ENCODE measurements at places on chromosomes 4 and X.

DNA sequence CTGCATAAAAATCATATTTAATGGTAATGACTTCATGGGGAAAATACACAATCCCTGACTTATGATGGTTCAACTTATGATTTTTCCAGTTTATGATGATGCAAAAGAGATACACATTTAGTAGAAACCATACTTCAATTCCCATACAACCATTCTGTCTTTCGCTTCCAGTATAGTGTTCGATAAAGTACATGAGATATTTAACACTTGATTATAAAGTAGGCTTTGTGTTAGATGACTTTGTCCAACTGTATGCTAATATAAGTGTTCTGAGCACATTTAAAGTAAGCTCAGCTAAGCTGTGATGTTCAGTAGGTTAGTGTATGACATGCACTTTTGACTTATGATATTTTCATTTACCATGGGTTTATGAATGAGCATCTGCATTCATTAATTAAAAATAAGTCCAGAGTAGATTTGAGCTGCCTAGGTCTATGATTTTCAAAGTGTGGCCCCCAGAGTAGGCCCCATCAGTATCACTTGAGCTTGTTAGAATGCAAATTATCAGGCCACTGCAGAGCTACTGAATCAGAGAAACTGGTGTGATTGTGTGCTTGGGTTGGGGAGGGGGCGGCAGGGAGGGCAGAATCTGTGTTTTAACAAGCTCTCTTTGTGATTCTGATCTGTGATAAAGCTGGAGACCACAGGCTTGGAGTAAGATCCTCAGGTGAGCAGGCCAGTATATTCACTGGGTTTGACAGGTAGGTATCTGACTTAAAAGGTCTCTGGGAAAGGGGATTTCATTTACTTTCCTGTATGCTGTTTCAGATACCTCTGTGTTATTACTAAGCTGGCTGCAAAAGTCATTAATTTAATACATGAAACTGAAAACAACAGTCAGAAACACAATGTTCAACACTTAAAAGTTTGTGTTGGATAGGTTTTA, 8.4 kb downstream of the ATP10D start:
- no peak for DNase-seq

- DNase-seq, result no peak
Observed at GRCh38 chr4:10077076-10077475, 39.5 kb downstream of the WDR1 start.

DNA sequence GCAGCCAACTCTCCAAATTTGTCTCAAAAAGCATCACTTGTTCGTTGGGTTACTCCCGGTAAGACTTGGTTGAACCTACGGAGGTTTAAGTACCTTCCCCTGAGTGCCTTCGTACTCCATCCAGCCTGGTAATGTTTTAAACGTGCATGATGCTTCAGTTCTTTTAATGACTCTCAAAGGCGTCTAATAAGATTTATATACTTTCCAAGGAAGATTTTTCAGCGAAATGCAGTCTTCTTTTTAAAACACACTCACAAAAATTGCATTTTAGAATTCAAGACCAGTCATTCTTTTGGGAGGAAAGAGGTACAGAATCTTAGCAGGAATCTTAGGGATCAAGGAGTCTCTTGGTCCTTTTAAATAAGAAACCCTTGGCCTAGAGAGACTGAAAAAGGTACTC, 430 bp upstream of the TRPC3 start:
- DNase-seq, result no peak

GRCh38 chr4:10554694-10555093, 97.5 kb upstream of the ZNF518B start:
- peak; percentile 13 for DNase-seq

GRCh38 chr4:42865572-42866189, 26.8 kb upstream of the GRXCR1 start:
- DNase-seq, result peak; percentile 19

DNA sequence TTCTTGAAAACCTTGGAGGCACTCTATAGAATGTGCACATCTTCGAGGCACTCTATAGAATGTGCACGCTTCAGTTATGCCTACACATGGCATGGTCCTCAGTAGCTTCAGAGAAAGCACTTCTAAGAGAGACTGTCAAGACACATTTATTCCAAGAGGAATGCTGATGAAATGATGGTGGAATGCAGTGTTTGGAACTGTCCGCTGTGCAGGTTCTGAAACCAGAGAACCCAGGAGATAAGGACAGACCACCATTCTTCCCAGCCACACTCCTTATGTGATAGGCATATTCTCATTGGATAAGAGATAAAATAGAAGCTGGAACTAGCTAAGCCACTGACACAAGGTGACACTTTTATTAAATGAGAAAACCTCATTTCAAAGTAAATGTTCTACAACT, 263.3 kb downstream of the NLGN4X start:
- DNase-seq, result no peak

- DNase-seq, result no peak
Observed at GRCh38 chr4:37641352-37641751, 44.8 kb downstream of the RELL1 start.

DNA sequence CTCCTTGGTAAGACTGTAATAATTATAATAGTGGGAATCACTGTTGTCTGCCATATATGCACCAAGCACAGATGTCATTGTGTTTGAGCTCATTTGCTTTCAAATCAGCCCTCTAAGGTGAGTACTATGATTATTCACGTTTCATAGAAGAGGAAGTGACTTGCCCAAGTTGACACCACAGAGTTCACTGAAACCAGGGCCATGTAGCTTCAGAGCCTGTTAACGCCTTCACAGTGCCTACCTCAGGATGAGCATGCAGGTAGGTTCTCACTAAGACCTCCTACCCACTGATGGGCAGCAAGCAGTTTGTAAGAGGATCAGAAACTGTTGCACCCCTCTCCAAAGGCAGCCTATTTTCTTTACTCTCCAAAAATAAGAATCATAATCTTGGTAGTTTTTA, 27.4 kb downstream of the TMPRSS11A start:
- DNase-seq, result no peak

- no peak for DNase-seq
Observed at GRCh38 chr4:184099535-184099966, 118.1 kb downstream of the ENPP6 start.

GRCh38 chr4:142719854-142720541, 126.1 kb downstream of the INPP4B start:
- no peak for DNase-seq

- DNase-seq, result no peak
Observed at GRCh38 chr4:2598511-2599303, 62.3 kb downstream of the FAM193A start.

- peak; percentile 48 for DNase-seq
Observed at GRCh38 chr4:24980064-24980690, 50.6 kb downstream of the LGI2 start.

Measured in stimulated activated CD4-positive, alpha-beta T cell treated with anti-CD3 and anti-CD28 coated beads, Interleukin-1b, Interleukin-23, amount 100 ng/mL, for 48 hours (primary cell).